ENCODE measurements at places on chromosomes 2 and 18.

- no peak for DNase-seq
Observed at GRCh38 chr2:69224512-69224837, 162.6 kb downstream of the GFPT1 start.

GRCh38 chr2:45435316-45435715, 175.8 kb downstream of the SRBD1 start:
- no peak for DNase-seq

DNA sequence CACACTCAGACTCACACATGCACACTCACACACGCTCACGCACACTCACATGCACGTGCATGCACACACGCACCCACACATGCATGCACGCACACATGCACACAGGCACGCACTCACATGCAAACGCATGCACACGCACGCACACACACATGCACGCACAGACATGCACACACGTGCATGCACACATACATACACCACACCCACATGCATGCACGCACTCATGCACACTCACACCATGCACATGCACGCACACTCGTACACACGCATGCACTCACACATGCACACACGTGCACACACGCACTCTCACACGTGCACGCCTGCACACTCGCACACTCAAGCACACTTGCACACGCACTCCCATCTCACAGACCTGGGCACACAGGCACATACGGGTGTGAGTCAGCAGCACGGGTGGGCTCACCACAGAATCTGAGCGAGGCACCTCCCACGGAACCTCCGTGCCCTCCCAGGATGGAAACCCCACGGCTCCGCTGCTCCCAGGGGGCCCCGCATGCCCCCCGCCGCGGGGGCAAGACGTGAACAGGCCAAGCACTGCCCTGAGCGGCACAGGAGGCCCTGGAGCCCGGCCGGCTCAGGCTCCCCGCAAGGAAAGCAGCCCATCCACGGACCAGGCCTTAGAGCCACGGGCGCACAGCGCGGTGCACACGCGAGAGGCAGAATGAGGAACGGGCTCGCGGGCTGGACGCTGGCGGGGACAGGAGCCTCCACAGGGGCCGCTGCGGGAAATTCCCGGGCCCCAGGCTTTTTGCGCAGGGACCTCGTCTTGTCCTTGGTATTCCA, 8.4 kb upstream of the KCNG2 start:
- no peak for DNase-seq

GRCh38 chr2:126642031-126642430, 13.9 kb upstream of the GYPC start:
- no peak for DNase-seq

- DNase-seq = no peak
Observed at GRCh38 chr2:27448381-27448780, 6.2 kb downstream of the KRTCAP3 start.

DNA sequence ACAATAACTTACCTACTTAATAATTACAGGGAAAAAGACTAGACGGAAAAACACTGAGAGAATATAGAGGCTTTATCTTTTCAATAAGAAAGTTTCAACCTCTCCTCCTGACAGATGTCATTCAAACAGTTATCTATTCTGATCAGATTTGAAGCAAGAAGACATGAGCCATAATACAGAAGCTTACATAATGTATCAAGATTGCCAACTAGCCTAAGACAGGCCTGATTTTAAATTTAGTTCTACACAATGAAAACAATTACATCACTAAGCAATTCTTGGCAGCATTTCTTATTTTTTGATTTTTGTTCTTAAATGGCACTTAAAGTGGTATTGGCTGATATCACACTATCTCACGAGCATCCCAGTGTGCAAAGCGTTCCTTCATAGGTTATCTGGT, 41.6 kb downstream of the GPR155 start:
- no peak for DNase-seq

GRCh38 chr18:65924904-65925303, 174.1 kb downstream of the CDH7 start:
- DNase-seq = no peak

- no peak for DNase-seq
Observed at GRCh38 chr18:26689226-26689879, 141.0 kb upstream of the KCTD1 start.

DNA sequence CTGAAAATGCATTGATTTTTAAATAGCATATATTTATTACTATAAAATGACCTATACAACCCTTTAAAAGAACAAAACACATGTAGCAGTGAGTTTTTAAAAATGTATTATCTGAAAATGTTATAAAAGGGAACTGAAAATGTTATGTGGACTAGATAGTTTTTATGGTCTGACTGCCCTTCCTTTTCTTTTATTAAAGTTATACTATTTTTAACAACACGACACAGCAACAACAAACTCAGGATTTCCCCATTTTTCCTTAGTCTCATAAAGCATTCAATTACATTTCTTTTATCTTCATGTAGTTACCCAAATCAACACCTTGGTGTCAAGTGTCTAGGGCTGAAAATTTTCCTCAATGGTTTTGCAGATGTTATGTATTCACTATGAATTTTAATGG, 132.8 kb upstream of the TMEFF2 start:
- DNase-seq = no peak

GRCh38 chr2:162490761-162491470, 147.0 kb downstream of the GCA start:
- DNase-seq = no peak

DNA sequence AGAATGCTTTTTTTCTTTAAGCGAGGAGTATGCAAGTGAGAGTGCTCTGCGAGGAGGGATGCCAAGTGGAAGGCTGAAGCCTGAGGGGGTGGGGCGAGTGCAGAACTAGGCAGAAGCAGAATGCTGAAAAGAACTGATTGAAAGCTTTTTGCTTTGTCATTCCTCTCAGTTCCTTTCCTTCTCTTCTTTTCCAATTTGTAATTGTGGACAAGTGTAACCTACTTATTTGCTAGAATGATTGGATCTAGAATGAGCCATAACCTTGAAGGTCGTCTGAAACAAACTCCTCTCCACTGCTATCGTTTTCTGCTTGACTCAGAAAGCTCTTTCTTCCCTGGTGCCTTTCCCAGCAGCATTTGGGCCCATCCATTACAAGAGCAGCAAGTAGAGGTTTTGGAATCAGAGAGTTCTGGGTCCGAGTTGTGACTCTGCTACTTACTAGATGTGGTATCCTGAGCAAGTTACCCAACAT, 115.3 kb downstream of the METTL8 start:
- DNase-seq = no peak

DNA sequence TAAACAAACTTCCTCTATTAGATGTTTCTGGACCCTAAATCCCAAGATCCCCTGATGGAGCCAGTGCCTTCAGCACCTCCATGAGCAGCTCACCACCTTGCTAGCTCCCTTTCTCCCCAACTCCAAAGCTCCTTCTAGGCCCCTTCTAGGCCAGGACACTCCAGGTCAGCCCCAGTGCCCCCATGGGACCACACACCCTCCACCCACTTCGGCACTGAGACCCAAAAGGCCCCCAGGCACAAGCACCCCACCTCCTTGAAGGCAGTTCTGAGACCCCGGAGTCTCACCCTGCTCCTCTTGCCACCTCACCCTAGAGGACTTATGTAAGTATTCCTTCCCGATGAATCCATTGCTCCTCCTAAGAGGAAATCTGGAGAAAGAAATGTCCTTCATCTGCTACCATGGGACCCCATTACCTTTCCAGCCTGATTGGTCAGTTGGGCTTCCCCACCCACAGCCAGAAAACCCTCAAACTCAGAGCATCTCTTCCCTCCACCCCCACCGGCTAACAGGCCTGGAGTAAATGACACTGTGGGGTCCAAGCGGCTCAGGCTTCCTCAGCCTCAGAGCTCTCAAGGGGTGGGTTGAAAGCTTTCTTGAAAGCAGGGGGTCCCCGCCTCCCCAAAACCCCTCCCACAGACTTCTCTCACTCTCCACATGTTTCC, 9.8 kb upstream of the ARMC9 start:
- DNase-seq = no peak

- DNase-seq = no peak
Observed at GRCh38 chr2:112724591-112725525, 4.0 kb downstream of the NT5DC4 start.

GRCh38 chr18:56382541-56382940, 255.9 kb downstream of the TXNL1 start:
- DNase-seq = no peak

DNA sequence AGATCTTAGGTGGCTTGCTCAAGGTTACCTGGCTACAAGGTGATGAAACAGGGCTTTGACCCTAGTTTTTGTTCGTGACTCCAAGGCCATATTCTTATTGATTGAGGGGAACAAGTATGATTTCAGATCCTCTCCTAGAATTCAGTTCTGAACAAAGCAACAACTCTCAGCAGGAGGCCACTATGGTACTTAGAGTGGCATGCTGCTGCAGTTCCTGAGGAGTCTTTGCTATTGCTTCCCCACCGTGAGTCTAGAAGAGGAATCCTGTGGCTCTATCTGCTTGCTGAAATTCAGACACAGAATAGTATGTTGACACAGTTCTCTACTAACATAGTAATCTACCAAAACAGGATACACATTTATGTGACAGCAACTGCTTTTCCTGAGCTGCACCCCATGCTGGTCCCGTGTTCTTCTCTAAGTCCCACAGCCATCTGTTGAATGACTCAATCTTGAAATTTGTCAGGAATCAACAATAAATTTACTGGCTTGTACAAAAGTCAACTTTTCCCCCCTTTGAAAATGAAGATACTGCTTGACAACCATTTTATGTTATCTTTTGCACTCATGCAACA, 4.1 kb downstream of the TGFBRAP1 start:
- no peak for DNase-seq
